ENCODE measurements at places on chromosomes 7 and 10. TPM values are rescaled to one million over a fixed set of nuclear protein-coding genes. Genes with fewer than 3 reads are reported as not detected.

SPDYE11 gene
- total RNA-seq: not detected

HNRNPH3 gene
- 40.7 TPM for total RNA-seq

AMPH gene
- 0.67 TPM for total RNA-seq

RNF148 gene
- 0.58 TPM for total RNA-seq

ELOVL3 gene
- total RNA-seq: not detected

KBTBD2 gene
- total RNA-seq: 10.7 TPM

All from right lobe of liver (tissue), 6 donors.